NCI-H524 treated with DMSO at 0.1 percent for 48 hours (cell line): ENCODE measurements at places on chromosomes 5 and 9.

GRCh38 chr5:59178071-59178470 is 595.2 kb downstream of the RAB3C start:
- no peak for DNase-seq

DNA sequence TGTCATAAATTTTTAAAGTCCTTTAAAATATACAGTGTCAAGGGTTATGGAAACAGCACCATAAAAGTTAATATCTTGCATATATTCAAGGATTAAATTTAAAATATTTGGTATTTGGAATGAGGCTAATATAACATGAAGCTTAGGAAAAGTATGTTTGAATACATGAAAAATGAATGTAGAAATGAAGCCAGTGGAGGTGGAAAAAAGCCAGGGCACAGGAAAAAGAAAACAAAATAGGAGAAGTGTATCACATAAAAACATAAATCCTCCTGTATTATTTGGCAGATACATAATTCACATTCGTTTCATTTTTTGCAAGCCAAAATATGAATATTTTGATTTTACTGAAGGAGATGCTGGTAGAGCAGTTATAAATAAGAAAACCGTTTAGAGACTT is 587.0 kb upstream of the ZNF608 start:
- DNase-seq: no peak

GRCh38 chr5:124867137-124867704 is 120.8 kb upstream of the ZNF608 start:
- no peak for DNase-seq

GRCh38 chr5:91318724-91319123 is 64.4 kb downstream of the ARRDC3 start:
- no peak for DNase-seq
